Activated CD8-positive, alpha-beta T cell treated with anti-CD3 and anti-CD28 coated beads, Interleukin-2, amount 10 ng/mL, durations not matched to agents 7 days and 5 days (primary cell): ENCODE measurements at places on chromosomes 16 and 17. TPM values are rescaled to one million over a fixed set of nuclear protein-coding genes. Genes with fewer than 3 reads are reported as not detected.

Gene MARVELD3
- total RNA-seq = not detected

Gene ACSM2A
- total RNA-seq = not detected

Gene NUP88
- 97.2 TPM for total RNA-seq

Gene CTRB2
- total RNA-seq = not detected

Gene PMFBP1
- 5.2 TPM for total RNA-seq

Gene ACSM3
- total RNA-seq = 5.1 TPM

Gene RARA
- total RNA-seq = 63.2 TPM

GRCh38 chr16:74868501-74868900 is 93.9 kb upstream of the FA2H start:
- no peaks in the 10 kb centered on the region for H3K27me3 ChIP-seq
- peaks cover 4% of the 10 kb centered on the region for H3K36me3 ChIP-seq
- peaks cover 17% of the 10 kb centered on the region for H3K4me1 ChIP-seq
- no peak overlapping the region for H3K4me3 ChIP-seq
- peak overlapping the region; percentile 53 for H3K27ac ChIP-seq

DNA sequence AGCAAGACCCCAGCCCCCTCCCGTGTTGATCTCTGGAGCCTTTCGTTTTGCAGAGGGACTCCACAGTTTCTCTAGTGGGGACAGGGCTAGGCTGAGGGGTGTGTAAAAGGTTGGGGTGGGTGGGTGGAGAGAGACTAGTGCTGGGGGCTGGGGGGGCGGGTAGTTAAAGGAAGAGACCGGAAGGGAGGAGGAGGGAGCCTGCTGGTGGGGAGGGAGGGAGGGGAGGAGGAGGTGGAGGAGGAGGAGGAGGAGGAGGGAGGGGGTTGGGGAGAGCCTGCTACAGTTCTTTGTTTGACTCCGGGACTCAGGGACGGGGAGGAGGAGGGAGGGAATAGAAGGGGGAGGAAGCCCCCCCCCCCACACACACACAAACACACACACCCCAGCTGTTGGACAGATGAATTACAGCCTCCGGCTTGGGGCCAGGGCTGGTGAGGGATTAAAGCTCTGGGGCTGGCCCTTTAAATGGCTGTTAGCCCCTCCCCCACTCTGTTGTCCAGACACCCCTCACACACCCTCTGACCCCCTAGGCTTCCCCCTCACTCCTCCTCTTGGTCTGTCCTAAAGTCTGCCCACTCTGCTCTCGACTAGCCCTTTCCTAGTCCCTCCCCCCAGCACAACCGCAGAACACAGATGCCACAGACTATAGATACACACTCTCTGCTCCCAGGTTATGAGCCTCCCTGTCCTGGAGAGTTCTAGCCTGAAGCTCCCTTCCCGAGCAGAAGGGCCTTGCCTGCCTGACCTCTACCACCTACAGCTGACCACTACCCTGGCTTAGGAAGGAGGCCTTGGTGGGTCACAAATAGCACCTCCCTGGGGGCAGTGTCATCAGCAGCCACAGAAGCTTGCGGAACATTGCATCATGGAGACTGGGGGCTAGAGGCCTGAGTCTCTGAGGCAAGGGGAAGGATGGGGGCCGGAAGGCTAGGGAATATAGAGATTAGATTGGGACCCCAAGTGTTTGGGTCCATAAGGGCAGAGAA is 4.4 kb downstream of the KDM6B start:
- peak; percentile 59 for DNase-seq
- H3K36me3 ChIP-seq = no peaks in the 10 kb centered on the region
- peak overlapping the region; percentile 90 for H3K4me3 ChIP-seq

DNA sequence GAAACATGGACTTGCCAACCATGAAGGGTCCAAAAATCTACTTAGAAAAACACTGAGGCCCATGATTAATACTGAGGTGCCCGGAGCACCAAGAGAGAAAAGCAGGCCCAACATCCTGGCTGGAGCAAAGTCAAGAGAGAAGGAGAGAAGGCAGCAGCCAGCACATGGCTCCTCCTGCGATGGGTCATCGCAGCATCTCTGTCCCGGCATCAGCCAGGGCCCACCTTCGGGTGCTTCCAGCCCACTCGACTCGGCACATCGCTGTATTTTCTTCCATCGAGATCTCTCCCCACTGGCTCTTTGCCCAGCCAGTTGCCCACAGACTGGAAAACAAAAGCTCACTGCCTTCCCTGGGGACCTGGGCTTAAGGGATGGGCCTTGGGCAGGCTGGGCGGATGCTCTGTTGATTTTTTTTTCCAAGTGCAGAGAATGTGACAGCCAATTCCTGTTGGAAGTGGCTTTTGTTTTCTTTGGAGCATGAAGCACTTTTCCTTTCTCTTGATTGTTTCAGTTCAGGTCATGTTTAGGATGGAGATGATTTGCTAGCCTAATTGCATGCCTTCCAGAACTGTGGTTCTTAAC is 58.1 kb downstream of the CYB5B start:
- H3K36me3 ChIP-seq = peaks cover 4% of the 10 kb centered on the region
- DNase-seq = no peak
- no peaks in the 10 kb centered on the region for H3K27me3 ChIP-seq
- H3K27ac ChIP-seq = no peak overlapping the region
- H3K4me1 ChIP-seq = no peaks in the 10 kb centered on the region

GRCh38 chr17:1736348-1737281 is 6.1 kb upstream of the SERPINF2 start:
- H3K27ac ChIP-seq = no peak overlapping the region
- H3K27me3 ChIP-seq = no peaks in the 10 kb centered on the region
- DNase-seq = no peak

- H3K27me3 ChIP-seq = peaks cover 27% of the 10 kb centered on the region
- no peak overlapping the region for H3K27ac ChIP-seq
- peaks cover 6% of the 10 kb centered on the region for H3K4me1 ChIP-seq
- no peak for DNase-seq
- H3K4me3 ChIP-seq = no peak overlapping the region
- no peaks in the 10 kb centered on the region for H3K36me3 ChIP-seq
These were observed 29.8 kb downstream of the ANKRD40 start for GRCh38 chr17:50677851-50678375.

DNA sequence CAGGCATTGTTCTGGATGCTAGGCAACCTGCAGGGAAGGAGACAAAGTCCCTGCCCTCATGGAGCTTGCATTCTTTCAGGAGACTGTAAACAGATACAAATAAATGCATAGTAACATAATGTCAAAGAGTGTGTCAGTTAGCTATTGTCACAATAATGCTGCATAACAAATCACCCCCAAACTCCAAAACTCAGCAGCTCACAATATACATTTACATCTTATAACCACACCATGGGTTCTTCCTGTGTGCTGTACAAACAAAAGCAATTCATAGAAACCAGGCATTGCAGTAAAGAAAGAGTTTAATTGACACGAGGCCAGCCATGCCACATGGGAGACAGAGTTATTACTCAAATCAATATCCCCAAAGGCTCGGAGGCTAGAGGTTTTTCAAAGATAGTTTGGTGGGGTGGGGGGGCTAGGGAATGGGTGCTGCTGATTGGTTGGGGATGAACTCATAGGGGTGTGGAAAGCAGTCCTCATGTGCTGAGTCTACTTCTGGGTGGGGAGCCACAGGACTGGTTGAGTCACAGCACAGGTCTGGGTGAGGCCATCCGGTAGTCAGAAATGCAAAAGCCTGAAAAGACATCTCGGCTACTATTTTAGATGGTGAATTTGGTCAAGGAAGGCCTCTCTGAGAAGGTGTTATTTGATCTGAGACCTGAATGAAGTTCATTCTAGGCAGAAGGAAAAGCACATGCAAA is 79.0 kb downstream of the GPRC5B start:
- H3K4me3 ChIP-seq = no peak overlapping the region
- H3K36me3 ChIP-seq = peaks cover 19% of the 10 kb centered on the region
- no peaks in the 10 kb centered on the region for H3K27me3 ChIP-seq

DNA sequence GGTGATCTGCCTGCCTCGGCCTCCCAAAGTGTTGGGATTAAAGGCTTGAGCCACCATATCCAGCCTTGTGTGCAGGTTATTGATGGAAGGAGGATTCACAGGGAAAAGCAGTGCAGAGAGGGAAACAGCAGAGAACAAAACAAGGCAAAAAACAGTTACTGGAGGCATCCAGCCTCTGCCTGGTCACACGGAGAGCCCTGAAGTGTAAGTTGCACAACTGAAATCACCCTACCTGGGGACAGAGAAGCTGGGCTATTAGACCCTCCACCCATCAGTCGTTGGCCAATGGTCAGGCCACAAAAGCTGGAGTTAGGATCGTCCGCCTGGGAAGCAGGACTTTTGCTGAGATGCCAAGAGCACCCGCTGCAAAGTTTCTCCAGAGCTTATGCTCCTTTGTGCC is 57.9 kb upstream of the BCO1 start:
- H3K27ac ChIP-seq = no peak overlapping the region
- no peak overlapping the region for H3K4me3 ChIP-seq
- H3K27me3 ChIP-seq = peaks cover 4% of the 10 kb centered on the region

DNA sequence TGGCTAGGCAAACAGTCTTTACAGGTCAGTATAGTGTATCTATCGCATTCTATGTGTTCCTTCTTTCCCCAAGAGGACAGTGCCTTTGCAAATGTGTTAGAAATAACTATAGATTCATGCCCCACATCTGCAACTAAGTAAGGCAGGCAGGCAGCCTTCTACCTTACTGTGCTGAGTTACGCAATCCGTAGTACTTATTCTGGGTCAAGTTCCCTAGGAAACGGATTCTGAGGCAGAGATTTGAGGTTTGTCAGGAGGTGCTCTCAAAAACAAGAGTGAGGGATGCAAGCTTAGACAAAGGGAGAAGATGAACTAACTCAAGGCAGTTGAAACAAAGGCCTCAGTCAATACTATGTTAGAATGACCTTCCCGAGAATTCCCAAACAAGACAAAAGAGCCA is 12.7 kb upstream of the ANKFY1 start:
- H3K27me3 ChIP-seq = no peaks in the 10 kb centered on the region
- no peak overlapping the region for H3K27ac ChIP-seq
- H3K4me3 ChIP-seq = no peak overlapping the region

DNA sequence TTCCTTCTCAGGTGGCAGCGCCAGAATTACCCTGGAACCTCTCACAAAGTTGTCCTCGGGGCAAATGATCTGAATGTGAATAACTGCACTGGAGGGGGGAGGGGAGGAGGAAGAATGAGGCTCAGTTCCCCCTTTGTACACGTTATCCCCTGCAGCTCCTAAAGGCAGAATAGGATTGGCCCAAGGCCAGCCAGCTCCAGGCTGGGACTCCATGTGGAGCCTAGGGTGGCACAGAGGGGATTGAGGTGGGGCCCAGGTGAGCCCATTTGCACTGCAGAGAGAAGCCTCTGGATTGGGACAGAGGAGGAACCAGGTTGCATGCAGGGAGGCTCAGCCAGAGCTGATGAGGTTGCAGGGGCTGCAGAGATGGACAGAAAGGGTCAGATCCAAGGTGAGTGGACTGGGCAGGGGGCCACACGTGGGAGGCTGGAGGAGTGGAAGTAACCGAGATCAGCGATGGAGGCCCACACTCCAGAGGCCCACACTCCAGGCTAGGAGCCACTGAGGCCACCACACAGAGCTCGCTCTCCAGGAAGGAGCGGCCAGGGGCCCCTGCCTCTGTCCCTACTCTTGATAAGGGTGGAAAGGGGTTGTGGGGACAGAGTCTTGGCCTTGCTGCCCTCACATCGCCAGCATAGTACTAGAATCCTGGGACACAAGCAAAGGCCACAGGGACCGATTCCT is 78.6 kb downstream of the RBFOX3 start:
- peaks cover 3% of the 10 kb centered on the region for H3K27me3 ChIP-seq
- no peak overlapping the region for H3K27ac ChIP-seq
- no peak for DNase-seq
- H3K4me3 ChIP-seq = no peak overlapping the region
- no peaks in the 10 kb centered on the region for H3K36me3 ChIP-seq
- no peaks in the 10 kb centered on the region for H3K4me1 ChIP-seq

DNA sequence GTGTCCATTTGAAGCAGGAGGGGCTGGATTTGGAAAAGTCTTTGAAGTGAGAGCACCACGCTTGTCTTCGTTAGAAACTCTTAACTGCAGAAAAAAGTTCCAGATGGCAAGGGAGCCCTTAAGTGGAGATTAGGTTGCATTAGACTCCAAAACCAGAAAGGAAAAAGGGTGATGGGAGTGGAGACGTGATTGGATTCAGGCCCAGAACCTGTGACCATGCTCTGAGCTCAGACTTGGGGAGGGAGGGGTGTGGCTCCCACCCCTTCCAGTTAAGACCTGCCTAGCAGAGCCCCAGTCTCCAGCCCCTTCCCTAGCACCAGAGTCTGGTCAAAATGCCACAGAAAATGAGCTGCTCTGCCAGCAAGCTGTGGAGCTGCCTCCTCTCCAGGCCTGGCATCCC is 6.4 kb upstream of the LGALS9 start:
- peaks cover 37% of the 10 kb centered on the region for H3K4me1 ChIP-seq
- H3K27me3 ChIP-seq = no peaks in the 10 kb centered on the region
- no peak overlapping the region for H3K4me3 ChIP-seq
- DNase-seq = no peak
- peaks cover 41% of the 10 kb centered on the region for H3K36me3 ChIP-seq
